NCI-H1436 treated with DMSO at 0.1 percent for 48 hours (cell line): ENCODE measurements at places on chromosomes 12 and 14.

GRCh38 chr12:40156021-40156764 is 50.3 kb upstream of the SLC2A13 start:
- no peak for DNase-seq

DNA sequence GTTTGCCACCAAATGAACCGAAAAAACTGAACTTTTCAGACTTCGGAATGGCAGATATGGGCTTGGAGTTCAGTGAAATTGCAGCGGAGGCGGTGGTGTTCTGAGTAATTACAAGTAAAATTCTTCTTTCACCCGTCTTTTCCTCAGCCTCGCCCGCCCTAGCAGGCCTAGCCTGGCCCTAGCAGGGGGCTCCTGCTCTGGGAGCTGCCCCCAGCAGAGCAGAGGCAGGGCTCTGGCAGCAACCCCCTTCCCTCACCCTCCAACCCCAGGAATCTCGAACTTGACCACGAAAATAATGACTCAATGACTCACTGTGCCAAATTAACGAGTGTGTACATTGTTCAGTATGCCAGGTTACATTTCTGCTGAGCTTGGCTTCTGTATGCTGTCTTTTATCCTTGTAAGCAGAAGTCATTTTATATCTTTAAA is 1.1 kb downstream of the PAPLN start:
- no peak for DNase-seq

- DNase-seq, result no peak
Measured at GRCh38 chr14:94100847-94101246, 9.7 kb upstream of the IFI27 start.

GRCh38 chr12:32030151-32030550 is 70.9 kb downstream of the RESF1 start:
- no peak for DNase-seq

DNA sequence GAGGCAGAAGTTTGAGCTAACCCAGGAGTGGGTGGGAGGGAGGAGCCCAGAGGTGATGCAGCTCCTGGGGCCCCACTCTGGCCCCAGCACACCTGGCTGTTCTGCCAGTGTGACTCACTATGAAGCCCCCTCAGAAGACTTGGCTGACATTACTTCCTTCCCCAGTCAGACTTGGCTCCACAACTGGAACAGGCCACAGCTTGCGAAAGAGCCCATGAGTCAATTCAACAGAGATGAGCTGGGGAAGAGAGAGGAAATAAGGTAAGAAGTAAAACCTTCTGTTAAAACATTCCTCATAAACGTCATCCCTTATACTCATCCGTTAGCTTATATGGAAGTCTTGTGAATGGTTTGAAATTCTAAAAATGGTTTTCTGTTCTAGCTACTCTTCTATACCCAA is 245.9 kb downstream of the ADAMTS20 start:
- no peak for DNase-seq

- no peak for DNase-seq
Measured at GRCh38 chr14:94014382-94014781, 11.8 kb upstream of the OTUB2 start.

DNA sequence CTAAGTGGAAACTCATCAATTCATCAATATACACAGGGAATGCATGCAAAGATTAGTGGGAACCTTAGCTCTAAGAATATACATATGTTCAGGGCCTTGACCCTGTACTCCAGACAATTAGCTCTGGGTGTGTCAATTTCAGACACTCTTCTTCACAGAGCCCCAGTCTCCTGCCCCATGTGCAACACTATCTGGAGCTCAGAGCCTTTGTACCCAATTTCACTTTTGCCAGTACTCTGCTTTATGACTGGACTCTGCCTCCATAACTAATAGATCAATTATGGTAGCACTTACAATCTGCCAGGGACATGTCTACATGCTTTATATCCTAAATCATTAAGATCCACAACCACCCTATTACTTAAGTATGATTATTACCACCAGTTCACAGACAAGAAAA is 152.5 kb upstream of the PLEKHG7 start:
- no peak for DNase-seq

GRCh38 chr12:124514996-124515932 is 52.1 kb downstream of the NCOR2 start:
- no peak for DNase-seq

DNA sequence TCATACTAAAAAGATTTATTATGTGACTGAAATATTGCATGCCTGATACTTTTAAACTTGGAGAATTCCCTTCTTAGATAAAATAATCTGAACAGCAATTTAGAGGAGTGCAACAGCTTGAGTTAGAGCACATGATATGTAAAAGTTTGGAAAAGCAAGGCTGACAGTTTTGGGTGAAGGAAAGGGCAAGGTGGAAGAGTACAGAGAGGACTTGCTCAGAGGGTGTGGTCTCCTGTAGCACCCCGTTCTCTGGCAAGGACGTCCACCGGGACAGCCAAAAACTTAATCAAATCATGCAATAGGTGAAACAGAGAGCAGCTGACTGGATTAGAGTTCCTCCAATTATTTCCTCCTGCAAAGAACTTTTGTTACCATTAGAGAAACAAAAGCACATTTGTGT is 65.2 kb upstream of the PDZRN4 start:
- no peak for DNase-seq

DNA sequence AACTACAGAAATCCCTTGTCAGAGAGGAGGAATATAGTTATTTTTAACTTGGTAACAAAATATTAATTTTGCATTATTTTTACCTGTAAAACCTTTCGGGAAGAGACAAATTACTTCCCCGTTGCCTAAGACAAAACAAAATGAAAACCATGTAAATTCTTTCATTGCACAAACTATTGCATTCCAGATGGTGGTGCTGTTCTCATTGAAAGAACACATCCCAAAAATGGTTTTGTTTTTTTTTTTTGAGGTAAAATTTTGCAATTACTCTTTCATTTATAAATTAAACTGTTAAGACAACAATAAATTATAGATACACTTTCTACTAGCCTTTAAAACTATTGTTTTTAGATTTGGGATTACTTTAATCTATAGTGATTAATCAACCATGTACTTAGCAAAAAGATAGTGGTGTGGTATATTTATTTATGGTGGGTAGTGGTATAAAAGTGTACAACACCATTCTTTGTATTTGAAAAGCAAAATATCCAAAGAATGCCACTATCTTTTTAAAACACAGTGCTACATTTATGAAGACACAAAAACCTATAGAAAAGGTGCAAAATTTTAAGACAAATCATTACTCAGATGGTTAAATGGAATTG is 115.5 kb downstream of the SLC38A1 start:
- DNase-seq, result no peak

DNA sequence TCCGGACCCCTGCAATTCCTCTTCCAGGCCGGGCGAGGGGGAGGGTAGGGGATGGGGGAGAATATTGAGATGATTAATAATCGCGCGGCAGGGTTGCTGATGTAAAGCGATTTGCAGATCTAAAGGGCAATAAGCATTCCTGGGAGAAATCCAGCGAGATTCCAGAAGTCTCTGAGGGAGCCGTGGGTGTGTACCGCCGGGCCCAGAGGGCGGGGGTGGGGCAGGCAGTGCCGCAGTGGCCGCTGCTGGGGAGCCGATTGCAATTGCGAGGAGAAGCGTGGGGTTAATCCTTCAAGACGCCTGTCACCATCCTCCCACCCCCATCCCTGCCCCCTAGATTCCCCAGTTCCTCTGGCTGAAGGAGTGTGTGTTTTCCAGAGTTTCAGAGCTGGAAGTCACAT is 16.4 kb downstream of the FOS start:
- no peak for DNase-seq

GRCh38 chr12:10354071-10354470 is 35.8 kb downstream of the KLRK1 start:
- DNase-seq, result no peak

DNA sequence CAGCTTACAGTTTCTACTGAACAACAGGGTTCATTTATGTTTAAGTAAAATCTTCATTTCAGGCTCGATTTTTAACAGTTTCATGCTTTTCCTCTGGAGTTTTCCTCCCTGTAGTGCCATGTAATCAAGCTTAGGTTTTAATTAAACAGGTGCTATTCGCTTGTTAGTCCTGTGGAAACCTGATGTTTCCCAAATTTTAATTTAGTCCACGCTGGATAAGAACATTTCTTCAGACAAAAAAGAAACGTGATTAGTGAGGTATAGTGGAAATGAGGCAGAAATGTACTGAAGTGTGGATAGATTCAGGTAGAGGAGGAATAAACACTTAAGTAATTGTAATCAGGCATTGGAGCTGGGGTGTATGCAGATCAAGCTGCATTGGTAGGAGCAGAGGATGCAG is 1217.5 kb downstream of the AACS start:
- no peak for DNase-seq

- no peak for DNase-seq
Measured at GRCh38 chr12:39237004-39237403, 205.9 kb downstream of the KIF21A start.

DNA sequence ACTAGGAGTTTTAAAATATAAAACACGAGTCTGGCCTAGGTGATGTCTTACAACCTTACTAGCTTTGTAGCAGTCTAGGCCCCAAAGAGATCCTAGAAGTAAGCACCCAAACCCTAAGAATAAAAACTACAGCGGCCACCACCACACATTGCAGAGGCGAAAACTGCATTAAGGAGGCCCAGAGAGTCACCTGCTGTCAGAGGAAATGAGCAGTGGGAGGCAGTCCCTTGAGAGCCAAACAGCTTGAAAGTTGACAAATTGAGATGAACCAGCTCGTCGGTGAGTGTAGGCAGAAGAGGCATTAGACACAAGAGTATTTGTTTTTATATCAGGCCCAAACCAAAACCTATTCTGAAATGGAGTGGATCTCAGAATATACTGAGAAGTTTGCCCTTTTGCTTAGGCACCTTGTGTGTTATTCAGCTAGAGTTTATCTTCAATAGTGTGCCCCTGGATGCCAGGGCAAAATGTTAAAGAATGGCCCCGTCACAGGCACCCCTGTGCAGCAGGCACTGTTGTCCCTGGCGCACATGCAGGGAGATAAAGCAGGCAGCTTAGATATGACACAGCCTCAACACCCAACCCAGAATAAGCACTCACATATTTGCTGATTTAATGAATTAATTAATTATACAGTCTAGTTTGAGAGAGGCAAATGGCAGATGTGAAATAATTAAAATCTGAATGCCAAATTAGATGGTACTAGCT is 56.7 kb downstream of the TTC7B start:
- no peak for DNase-seq

DNA sequence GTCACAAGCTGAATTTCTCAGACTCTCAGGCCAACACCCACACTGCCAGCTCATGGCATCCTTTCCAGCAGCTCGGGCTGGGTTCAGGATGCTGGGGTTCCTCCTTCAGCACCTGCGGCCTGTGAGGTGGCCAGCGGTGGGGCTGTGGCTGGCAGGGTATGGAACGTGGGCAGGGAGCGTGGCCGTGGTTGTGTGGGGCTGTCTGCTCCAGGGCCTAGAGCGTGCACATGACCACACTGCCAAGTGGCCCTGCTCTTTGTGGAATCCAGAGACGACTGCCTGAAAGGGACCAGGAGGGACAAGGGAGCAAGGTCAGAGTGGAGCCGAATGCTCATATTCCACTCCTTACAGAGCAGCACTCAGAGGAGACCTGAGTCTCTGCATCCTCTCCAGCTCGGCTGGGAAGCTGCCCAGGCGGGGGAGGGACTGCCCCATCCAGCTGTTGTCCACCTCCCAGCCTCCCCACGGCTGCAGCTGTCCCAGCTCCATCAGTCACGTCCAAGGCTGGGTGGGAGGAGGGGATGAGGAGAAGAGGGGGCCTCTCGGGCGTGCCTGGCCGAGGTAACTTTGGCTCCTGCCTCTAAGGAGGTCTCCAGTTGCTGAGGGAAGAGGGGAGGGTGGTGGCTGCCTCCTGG is 71.3 kb downstream of the TSPAN9 start:
- no peak for DNase-seq

- no peak for DNase-seq
Measured at GRCh38 chr14:99057576-99058083, 214.4 kb downstream of the BCL11B start.

DNA sequence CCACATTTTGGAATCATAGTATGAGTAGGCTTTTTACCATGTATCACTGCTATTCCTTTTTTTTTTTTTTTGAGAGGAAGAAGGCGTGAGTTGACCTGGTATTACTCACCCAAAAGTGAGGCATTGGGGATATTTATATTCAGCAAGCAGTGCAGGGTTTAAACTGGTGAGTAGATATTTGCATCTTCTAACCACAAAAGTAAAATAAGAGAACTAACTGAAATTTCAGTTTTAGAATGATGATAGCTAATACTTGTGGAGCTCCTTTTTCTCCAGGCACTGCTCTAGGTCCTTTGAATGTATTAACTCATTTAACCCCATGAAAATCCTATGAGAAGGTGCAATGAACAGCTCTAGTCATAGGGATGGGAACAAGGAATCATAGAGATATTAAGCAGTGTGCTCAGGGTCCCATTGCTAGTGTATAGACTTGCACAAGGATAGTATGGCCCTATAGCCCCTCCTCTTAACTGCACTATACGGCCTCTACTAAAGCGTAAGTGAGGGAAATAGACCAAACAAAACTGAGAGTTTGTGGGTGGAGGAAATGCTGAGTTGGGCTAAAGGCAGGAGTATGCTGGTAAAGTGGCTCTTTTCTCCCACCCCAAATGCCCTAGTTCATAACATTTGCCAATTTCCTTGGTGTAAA is 104.3 kb upstream of the MAX start:
- DNase-seq, result no peak

GRCh38 chr14:73879027-73879426 is 7.6 kb upstream of the ZNF410 start:
- DNase-seq, result no peak

- no peak for DNase-seq
Measured at GRCh38 chr12:48978291-48978740, at the start of gene WNT1. Gene WNT1 (plus strand): TSS chr12:48978322. CDS start chr12:48978651, 329 bp downstream.

DNA sequence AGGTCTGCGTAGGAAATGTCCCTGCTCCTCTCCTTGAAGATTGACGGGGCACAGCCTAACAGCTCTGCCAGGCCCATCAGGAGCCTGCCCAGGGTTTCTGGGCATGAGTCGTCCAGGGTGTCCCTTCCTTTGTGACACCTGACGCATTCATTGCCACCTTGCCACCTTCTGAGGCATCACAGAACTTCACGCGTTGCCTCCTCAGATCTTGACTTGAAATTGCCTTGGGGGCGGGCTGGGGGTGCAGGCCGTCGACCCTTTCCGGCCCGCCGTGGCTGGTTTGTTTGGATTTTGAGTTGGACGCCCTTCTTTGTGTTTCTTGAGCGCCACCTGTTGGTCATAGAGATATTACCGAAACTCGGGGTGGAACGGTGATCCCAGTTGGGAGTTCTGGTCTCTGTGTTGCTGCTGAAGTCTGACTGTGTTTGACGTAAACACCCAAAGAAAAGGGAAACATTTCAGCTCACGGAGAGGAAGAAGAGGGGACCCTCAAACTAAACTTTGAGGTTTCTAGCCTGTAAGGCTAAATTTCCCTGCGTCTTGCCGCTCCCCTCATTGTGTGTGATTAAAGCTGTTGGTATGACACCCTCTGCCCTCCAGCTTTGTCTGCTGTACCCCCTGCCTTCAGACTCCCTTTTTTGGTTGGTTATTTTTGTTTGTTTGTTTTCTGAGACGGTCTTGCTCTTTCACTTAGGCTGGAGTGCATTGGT is 44.6 kb downstream of the MLXIP start:
- peak; percentile 29 for DNase-seq

- DNase-seq, result peak; percentile 77
Measured at GRCh38 chr12:12008931-12009611, 61.7 kb upstream of the BCL2L14 start.

GRCh38 chr12:93447555-93448290 is 6.0 kb upstream of the UBE2N start:
- no peak for DNase-seq
